ENCODE measurements at places on chromosomes 3 and 15.

- DNase-seq, result no peak
These were observed 99.8 kb upstream of the LRRN1 start for GRCh38 chr3:3699407-3699806.

- no peak for DNase-seq
These were observed 19.8 kb upstream of the PIGZ start for GRCh38 chr3:196988241-196989029.

DNA sequence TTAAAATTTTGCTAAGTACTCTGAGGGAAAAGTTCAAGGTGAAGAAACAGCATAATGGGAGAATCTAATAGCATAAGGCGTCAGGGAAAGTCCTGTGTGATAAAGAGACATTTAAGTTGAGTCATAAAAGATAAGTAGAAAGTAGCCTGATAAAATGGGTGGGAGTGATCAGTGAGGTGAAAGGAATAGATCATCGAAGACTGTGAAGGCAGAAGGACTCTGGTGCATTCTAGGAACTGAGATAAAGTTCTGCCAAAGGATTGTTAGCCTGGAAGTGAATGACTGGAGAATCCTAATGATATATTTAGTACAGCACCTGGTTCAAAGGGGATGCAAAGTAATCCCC, 149.9 kb downstream of the CFAP20DC start:
- DNase-seq, result no peak

DNA sequence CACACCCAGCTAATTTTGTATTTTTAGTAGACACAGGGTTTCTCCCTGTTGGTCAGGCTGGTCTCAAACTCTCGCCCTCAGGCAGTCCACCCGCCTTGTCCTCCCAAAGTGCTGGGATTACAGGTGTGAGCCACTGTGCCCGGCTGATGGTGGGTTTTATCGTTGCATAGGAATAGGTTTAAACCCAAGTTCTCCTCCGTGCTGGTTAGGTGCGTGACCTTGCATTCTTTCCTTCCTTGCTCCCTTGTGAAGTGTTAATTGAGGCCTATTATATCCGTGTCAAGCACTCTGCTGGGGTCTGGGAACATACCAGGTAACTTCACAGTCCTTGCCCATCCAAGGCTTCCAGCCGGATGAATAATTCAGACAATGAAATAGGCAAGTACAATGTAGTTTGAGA, 19.3 kb upstream of the ETV5 start:
- no peak for DNase-seq

DNA sequence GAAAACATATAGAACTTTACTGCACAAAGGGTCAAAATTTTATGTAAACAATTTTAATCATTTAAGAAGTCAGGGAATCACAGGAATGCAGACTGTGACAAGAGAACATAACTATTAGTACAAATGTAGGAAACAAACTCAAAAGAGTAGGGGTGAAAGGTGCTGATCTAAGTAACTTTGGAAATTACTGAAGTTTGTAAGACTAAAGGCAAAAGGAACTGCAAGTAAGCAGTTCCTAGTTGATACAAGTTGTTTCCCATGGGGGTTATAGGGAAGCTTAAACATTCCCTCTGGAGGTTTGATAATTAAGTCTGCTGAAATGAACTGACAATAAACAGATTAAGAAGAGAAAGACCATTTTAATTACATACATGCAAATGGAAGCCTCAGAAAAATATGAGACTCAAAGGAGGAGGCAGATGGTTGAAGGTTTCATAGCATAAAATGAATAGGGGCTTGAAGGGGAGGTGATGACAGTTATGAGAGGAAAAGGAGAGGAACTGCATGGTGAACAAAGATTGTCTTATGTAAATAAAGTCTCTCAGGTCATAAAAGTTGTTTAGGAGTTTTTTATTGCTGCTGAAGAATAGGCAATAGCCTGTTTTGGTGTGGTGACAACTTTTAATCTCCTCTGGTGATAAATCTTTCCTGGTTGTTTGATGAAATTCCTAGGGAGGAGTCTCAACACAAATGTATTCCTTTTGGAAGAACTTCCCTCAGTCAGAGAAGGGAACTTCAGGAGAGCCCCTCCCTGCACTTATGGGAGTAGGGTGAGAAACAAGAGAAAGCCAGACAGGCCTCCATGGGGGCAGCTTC, 17.1 kb downstream of the SETMAR start:
- DNase-seq, result no peak

All from left kidney (tissue), 8 donors.